ENCODE measurements at places on chromosomes 13 and 19.
A peak's percentile ranks its signal among the peaks of the same experiment; 100 is the strongest.

- DNase-seq, result no peak
Measured at GRCh38 chr19:33546656-33547055, 25.1 kb upstream of the PEPD start.

GRCh38 chr19:49590971-49591730 is at the start of gene PRR12:
TSS of gene PRR12 (plus strand) at chr19:49591182. CDS start at chr19:49591655, 473 bp downstream.
- peak; percentile 90 for DNase-seq

GRCh38 chr13:113818700-113819295 is 45.1 kb downstream of the GAS6 start:
- no peak for DNase-seq

- no peak for DNase-seq
Measured at GRCh38 chr19:1474011-1474764, 4.8 kb downstream of the C19orf25 start.

- DNase-seq, result no peak
Measured at GRCh38 chr13:24267801-24268200, 41.6 kb upstream of the C1QTNF9 start.

Data from B cell (primary cell).